Heart left ventricle (tissue), 16 donors: ENCODE measurements at places on chromosomes 16 and 17. TPM values are rescaled to one million over a fixed set of nuclear protein-coding genes. Genes with fewer than 3 reads are reported as not detected.

GRCh38 chr16:81590714-81591544, 146.3 kb downstream of the CMIP start:
- H3K4me1 ChIP-seq, result no peaks in the 10 kb centered on the region
- H3K27me3 ChIP-seq, result no peaks in the 10 kb centered on the region
- no peaks in the 10 kb centered on the region for H3K36me3 ChIP-seq
- no peak overlapping the region for H3K4me3 ChIP-seq

DNA sequence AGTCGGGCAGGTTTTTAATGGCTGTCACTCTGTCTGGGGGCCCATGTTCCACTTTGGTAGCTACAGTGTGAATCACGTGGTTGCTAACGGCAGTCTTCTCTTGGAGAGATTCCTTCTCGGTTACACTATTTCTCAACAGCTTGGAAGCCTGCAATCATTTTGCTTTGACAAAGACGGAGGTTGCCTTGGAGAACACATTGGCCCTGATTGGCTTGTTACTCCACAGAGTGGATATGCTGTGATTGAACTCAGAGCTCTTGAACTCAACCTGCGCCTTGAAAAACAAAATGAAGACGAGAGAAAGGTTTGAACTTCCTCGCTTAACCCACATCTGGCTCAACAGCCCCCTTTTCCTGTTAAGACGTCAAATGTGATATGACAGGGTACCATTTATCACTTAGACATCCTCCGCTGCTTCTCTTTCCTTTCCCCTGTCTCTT, 218.9 kb downstream of the MAF start:
- H3K4me1 ChIP-seq, result no peaks in the 10 kb centered on the region
- H3K4me3 ChIP-seq, result no peak overlapping the region
- no peaks in the 10 kb centered on the region for H3K36me3 ChIP-seq

DNA sequence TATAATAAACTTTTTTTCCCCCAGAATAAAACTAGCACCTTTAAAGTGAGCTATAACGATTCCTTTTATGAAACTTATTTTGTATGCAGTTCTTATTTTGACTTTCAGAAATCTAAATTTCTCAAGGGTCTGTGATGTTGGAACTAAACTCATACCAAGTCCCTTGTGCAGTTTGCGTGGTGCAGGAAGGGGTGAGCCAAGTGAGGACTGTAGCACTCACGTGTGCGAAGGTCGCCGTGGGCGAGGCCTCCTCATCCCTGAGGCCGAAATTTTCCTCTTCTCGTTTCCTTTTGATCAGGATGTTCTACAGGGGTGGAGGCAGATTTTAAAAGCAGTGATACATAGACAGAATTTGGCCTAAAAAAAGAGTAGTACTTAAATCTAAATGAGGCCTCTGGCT, 73.7 kb downstream of the RPTOR start:
- no peaks in the 10 kb centered on the region for H3K4me1 ChIP-seq
- H3K27me3 ChIP-seq, result no peaks in the 10 kb centered on the region

GRCh38 chr17:63446753-63447470, 806 bp upstream of the CYB561 start:
- H3K27ac ChIP-seq, result peak overlapping the region; percentile 81
- DNase-seq, result peak; percentile 77

DNA sequence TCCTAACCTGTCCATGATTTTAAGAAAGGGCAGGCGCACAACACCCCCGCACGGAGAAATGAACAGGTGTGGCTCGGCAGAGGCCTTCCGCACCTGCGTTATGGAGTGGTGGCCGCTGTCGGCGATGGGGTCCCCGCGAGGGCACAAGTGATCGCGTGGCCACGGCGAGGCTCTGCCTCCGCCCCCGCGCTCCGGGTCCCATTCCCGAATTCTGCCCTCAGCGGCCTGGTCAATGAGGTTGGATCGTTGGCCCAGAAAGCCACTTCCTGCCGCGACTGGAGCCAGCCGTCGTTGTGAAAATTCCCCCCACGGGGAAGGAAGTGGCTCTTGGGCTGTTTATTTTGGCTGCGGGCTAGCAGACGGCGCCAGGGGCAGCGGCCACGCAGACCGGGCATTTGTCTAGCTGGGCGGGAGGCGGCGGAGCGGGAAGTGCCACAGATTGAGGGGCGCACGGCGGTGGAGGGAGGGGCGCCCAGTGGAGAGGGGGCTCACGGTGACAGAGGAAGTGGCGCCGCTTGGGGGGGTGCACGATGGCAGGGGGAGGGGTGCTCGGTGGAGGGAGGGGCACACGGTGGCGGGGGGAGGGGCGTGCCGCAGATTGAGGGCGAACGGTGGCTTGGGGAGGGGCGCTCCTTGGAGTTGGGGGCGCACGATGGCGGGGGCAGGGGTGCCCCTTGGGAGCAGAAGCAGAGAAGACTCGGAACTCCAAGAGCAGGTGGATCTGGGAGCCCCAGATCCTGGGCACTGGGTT, 25.0 kb downstream of the MRC2 start:
- H3K27ac ChIP-seq, result peak overlapping the region; percentile 76
- H3K4me3 ChIP-seq, result peak overlapping the region; percentile 56
- H3K36me3 ChIP-seq, result no peaks in the 10 kb centered on the region
- peak; percentile 76 for DNase-seq

DNA sequence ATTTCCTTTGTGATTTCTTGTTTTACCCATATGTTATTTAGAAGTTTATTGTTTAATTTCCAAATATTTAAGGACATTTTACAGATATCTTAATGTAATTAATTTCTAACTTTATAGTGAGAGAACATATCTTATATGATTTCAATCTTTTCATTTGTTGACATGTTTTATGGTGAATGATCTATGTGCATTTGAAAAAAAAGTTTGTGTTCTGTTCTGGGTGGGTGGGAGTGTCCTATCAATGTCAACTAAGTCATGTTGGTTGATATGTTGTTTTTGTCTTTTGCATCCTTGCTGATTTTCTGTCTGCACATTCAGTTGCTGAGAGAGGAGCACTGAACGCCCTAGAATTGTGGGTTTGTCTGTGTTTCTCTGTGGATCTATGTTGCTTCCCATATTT, 50.3 kb upstream of the CBFA2T3 start:
- H3K4me1 ChIP-seq, result no peaks in the 10 kb centered on the region
- no peak for DNase-seq
- peaks cover 9% of the 10 kb centered on the region for H3K27me3 ChIP-seq
- H3K36me3 ChIP-seq, result no peaks in the 10 kb centered on the region
- no peak overlapping the region for H3K4me3 ChIP-seq
- H3K27ac ChIP-seq, result no peak overlapping the region

- no peak overlapping the region for H3K4me3 ChIP-seq
- DNase-seq, result peak; percentile 53
- no peaks in the 10 kb centered on the region for H3K36me3 ChIP-seq
- H3K27me3 ChIP-seq, result no peaks in the 10 kb centered on the region
- H3K27ac ChIP-seq, result no peak overlapping the region
These were observed 404.1 kb downstream of the WWOX start for GRCh38 chr16:78503602-78504001.

GRCh38 chr17:75785016-75785890, 647 bp downstream of the UNK start:
- H3K36me3 ChIP-seq, result no peaks in the 10 kb centered on the region
- peaks cover 12% of the 10 kb centered on the region for H3K4me1 ChIP-seq
- peak; percentile 92 for DNase-seq
- H3K27ac ChIP-seq, result peak overlapping the region; percentile 100
- H3K27me3 ChIP-seq, result no peaks in the 10 kb centered on the region

- H3K4me3 ChIP-seq, result no peak overlapping the region
- no peak overlapping the region for H3K27ac ChIP-seq
- H3K4me1 ChIP-seq, result no peaks in the 10 kb centered on the region
- DNase-seq, result peak; percentile 50
These were observed 15.0 kb upstream of the SCIMP start for GRCh38 chr17:5249615-5250014.

GRCh38 chr17:43905400-43905984, 1.8 kb downstream of the MPP2 start:
- peak overlapping the region; percentile 80 for H3K4me3 ChIP-seq
- H3K36me3 ChIP-seq, result no peaks in the 10 kb centered on the region
- H3K27ac ChIP-seq, result peak overlapping the region; percentile 98
- DNase-seq, result no peak

- no peaks in the 10 kb centered on the region for H3K27me3 ChIP-seq
- H3K4me1 ChIP-seq, result no peaks in the 10 kb centered on the region
- no peak overlapping the region for H3K27ac ChIP-seq
- no peaks in the 10 kb centered on the region for H3K36me3 ChIP-seq
These were observed 121.8 kb upstream of the COX10 start for GRCh38 chr17:13947499-13947898.

DNA sequence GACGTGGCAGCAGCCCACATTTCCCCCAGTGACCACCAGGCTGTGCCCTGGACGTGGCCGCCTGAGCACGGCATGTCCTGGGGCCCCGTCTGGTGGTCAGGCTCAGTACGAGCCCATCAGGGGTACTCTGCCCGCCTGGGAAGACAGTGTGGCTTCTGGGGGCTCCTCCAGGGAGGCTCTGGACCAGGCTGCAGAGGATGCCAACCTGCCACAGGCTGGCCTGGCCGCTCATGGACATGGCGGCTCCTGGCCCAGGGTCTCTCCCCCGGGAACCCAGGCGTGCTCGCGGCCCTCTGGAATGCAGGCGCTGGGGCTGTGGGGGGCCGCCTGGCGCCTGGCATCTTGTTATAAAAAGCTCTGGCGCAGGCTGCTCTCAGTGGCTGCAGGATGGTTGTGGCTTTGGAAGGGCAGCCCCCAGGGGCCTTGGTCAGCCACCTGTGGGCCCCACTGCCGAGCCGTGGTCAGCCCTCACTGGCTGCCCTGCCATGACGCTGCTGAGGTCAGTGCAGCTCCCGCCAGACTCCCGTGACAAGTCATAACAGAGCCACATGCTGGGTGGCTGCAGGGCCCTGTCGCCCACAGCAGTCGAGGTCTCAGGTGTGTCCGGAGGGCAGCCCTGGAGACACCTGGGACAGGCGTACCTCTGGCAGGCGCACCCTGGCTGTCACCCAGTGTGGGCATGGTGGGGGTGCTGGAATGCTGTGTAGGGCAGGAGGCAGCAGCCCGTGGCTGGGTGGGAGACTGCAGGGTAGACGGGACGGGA, 15.0 kb downstream of the CENPX start:
- H3K4me1 ChIP-seq, result peaks cover 53% of the 10 kb centered on the region
- H3K36me3 ChIP-seq, result no peaks in the 10 kb centered on the region
- DNase-seq, result no peak
- H3K27me3 ChIP-seq, result no peaks in the 10 kb centered on the region
- no peak overlapping the region for H3K4me3 ChIP-seq

DNA sequence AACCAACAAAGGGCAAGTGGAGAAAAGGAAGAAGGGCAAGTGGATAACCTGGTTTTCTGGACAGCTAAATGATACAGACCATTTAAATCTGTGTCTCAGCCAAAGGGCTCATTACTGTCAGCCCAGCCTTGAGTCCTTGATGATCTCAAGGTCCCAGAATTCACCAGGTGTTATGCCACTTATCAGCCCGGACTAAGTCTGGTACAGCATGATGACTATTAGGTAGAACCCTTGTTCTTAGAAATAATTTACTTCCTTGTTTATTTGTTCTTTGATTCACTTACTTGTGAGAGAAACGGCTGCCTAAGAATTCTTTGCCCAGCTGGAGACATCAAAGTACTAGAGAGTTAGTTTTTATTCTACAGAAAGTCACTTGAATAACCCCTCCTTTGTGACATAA, 3.5 kb downstream of the PDILT start:
- H3K27me3 ChIP-seq, result no peaks in the 10 kb centered on the region
- no peak overlapping the region for H3K27ac ChIP-seq
- H3K4me3 ChIP-seq, result no peak overlapping the region
- DNase-seq, result no peak
- no peaks in the 10 kb centered on the region for H3K36me3 ChIP-seq

The ALOXE3 gene
- 0.12 TPM for polyA plus RNA-seq

The CCDC47 gene
- 38.4 TPM for polyA plus RNA-seq

The PITPNM3 gene
- 0.42 TPM for polyA plus RNA-seq

The TMED6 gene
- not detected for polyA plus RNA-seq
